Left ventricle myocardium inferior (tissue), 1 donor: ENCODE measurements at places on chromosomes 2 and 18.

- no peak for DNase-seq
Observed at GRCh38 chr18:74126684-74127655, 20.7 kb downstream of the FBXO15 start.

GRCh38 chr18:32469190-32469651 lies 1.5 kb downstream of the GAREM1 start:
- DNase-seq, result peak; percentile 24

DNA sequence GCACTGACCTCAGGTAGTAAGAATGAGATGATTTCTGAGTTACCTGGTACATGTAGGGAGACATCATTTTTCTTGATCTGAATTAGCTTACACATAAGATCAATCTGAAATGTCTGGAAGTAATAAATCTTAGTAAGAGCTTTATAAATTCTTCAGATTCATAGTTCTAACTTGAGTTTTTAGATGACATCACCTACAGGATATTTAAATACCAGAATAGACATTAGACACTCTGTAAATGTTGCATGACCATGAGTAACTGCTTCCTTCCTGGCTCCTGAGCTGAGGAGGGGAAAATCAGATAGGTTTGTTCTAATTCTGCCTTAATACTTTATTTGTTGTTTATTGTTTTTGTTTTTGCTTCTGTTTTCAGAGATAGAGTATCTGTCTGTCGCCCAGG lies 181.8 kb downstream of the PHLPP1 start:
- no peak for DNase-seq

DNA sequence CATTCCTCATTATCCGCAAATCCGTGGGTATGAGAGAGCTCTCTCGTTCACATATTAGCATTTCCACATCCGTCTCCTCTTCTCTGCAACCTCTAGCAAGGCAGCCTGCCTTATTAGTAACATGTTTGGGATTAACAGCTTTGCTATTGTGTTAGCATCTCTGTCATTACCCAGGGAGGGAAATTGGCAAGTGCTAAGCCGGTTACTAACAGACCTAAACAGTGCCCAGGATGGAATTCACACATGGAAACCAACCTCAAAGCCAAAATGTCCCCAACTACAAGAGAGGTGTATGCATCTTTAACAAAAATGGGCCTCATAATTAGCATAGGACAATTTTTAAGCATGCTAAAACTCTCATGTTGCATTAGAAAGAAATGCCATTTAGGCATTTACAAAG lies 309.0 kb upstream of the MEIS1 start:
- DNase-seq, result no peak

- DNase-seq, result no peak
Observed at GRCh38 chr18:58216071-58216481, 172.1 kb downstream of the NEDD4L start.

- DNase-seq, result no peak
Observed at GRCh38 chr2:146677280-146677679, 1167.5 kb upstream of the ACVR2A start.

- no peak for DNase-seq
Observed at GRCh38 chr2:28649481-28650265, 102.0 kb upstream of the PPP1CB start.

DNA sequence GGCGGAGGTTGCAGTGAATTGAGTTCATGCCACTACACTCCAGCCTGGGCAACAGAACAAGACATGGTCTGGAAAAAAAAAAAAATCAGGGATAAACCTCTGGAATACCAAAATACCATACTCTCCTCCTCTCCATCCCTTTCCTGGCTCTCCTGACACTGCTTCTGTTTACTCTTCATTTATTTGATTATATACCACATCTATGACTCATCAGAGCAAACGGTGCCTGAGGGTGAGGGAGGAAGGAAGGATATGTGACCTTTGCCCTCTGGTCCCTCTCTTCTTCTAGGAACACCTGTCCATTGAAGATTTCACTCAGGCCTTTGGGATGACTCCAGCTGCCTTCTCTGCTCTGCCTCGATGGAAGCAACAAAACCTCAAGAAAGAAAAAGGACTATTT lies 30.0 kb downstream of the VIL1 start:
- DNase-seq, result no peak

- no peak for DNase-seq
Observed at GRCh38 chr2:53600815-53601214, 166.8 kb upstream of the CHAC2 start.

GRCh38 chr2:108960006-108960405 lies 29.0 kb downstream of the EDAR start:
- no peak for DNase-seq

- no peak for DNase-seq
Observed at GRCh38 chr2:184524551-184525382, 73.6 kb upstream of the ZNF804A start.

GRCh38 chr2:226800941-226801784 lies 1.5 kb upstream of the IRS1 start:
- DNase-seq, result peak; percentile 86

DNA sequence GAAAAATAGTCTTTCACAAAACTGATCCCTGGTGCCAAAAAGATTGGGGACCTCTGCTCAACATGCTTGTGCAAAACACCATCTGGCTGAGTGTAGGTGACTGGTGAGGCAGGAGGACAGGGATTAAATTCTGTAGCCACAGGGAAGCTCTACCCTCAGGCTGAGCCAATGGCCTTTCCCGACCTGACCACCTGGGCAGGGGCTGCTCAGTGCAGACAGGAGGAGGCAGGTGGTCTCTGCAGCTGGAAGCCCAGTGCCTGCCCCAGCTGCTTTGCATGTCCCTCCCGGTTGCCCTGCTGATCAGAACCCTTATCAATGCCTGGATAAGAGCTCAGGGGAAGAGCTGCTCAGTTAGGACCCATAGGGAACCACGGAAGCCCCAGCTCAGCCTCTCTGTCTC lies 235.3 kb downstream of the ANKRD36 start:
- no peak for DNase-seq

DNA sequence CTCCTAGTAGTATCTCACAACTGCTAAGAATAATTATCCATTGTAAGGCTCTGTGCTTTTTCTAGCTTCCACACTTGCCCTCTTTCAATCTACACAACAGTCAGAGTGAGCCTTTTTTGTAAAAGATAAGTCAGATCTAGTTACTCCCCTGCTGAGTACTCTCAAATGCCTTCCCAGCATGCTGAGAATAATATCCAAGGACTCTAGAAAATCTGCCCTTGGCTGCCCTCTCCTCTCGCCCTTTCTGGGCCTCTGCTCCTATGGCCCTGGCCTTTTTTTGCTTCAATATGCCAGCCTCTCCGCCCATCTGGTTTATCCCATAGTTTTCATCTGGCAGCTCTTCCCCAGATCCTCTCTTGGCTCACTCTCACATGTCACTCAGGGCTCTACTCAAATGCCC lies 455.9 kb upstream of the UBE2E3 start:
- no peak for DNase-seq

DNA sequence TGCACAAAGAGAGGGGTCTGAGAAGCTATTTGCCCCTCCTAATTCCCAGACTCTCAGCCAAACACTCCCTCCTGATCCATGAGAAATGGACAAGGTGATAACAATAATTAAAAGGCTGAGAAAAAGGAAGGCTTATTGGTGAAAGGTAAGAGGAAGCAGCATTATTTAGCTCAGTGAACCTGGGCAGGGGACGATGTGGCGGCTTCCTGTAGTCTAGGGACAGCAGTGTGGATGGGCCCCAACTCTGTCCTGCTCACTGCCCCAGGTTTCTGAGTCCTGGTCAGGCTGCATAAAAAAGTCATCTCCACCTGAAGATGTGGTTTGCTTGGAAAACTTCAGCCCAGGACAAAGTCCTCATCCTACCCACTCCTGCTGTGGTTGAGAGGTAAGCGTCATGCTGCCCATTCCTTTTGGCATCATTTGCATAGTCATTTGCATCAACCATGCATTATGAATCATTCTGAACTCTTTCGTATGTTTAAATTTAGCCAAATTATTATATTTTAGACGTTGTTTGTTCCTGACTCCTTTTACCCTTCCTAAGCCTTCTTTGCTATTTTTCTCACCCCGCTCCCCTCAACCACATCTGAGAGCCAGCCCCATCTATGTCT lies 126.8 kb downstream of the CLIP4 start:
- DNase-seq, result no peak

DNA sequence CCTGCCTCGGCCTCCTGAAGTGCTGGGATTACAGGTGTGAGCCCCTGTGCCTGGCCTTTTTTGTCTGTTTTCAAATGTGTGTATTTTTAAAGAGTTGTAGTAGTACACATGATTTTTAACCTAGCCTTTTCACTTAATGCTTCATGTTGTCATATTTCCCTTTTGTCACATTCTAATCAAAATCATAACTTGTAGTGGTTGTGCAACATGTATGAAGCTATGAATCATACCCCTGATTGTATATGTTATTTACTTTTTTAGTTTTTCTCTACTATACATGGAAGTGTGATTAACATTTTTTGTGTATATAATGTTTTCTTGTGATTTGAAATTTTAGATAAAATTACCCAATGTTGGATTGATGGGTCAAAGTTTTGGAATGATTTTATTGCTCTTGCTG lies 8.5 kb downstream of the GEN1 start:
- DNase-seq, result no peak

- DNase-seq, result no peak
Observed at GRCh38 chr2:3189076-3189591, 188.5 kb downstream of the EIPR1 start.

GRCh38 chr2:143533846-143534245 lies 404.6 kb downstream of the ARHGAP15 start:
- no peak for DNase-seq

GRCh38 chr2:165544897-165545296 lies 75.4 kb downstream of the CSRNP3 start:
- no peak for DNase-seq

DNA sequence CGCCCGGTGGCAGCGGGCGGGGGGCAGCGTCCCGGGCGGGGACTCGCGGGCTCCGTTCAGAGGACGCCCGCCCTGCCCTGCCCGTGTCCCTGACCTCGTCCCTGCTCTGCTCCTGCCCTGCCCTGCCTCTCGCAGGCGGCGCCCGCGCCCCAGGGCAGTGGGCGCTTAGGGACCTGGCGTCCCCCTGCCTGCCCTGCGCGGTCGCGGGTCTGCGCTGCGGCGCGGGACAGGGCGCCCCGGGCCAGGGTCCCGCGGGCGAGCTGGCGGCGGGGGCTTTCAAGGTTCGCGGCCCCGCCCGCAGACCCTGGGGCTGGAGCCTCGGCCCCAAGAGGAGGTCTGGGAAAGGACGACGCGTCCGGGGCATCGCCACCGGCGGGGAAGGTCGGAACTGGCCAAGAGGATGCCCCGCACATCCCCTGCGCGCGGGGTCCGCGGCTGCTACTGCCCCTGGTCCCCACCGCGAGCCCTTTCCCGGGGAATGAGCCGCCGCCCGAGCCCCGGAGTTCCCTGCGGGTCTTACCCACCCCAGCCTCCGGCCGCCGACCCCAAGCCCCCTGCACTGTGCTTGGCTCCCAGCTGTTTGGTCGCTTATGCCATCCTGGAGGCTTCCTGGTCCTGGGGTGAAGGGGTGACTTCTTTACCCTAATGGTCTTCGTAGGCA lies 679 bp downstream of the RNF144A start:
- peak; percentile 38 for DNase-seq

- no peak for DNase-seq
Observed at GRCh38 chr18:9739516-9739915, 31.4 kb downstream of the RAB31 start.

GRCh38 chr2:42450136-42450535 lies 43.6 kb downstream of the KCNG3 start:
- DNase-seq, result no peak

- DNase-seq, result no peak
Observed at GRCh38 chr2:1770566-1771380, 26.5 kb upstream of the PXDN start.
